ENCODE measurements at places on chromosomes 1 and 21. TPM values are rescaled to one million over a fixed set of nuclear protein-coding genes. Genes with fewer than 3 reads are reported as not detected.
A peak's percentile ranks its signal among the peaks of the same experiment; 100 is the strongest.

EBNA1BP2 gene
- 175 TPM for total RNA-seq

DNA sequence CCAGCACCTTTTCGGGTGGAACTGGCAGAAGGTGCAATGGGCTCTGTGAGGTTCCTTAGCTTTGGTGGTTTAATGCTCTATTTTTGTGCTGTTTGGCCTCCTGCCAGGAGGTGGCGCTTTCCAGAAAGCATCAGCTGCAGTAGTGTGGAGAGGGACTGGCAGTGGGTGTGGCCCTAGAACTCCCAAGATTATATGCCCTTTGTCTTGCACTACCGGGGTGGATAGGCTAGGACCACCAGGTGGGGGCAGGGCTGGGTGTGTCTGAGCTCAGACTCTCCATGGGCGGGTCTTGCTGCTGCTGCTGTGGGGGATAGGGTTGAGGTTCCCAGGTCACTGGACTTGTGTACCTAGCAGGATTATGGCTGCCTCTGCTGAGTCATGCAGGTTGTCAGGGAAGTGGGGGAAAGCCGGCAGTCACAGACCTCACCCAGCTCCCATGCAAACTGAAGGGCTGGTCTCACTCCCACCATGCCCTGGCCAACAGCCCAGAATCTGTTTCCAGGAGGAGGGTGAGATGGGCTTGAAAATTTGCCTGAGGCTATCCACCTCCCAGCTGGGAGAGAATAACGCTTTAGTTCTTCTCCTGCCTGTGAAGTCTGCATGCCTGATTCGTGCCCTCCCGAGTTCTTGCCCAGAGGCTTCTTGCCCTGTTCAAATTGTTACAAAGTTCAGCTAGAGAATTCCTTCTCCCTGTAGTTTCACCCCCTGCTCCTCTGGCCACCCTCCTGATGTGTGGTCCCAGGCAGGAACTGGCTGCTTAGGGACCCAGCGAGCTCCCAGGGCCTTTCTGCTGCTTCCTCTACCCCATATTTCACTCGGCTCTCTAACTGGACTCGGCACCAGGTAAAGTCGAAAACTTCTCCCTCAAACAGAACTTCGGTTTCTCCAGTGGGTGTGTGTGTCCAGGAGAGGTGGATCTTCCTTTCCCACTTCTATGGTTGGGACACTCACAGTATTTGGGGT is 76.5 kb upstream of the BTG3 start:
- peaks cover 5% of the 10 kb centered on the region for H3K4me1 ChIP-seq
- no peak overlapping the region for H3K4me3 ChIP-seq
- peak overlapping the region; percentile 64 for H3K27ac ChIP-seq
- DNase-seq: peak; percentile 44

- no peak overlapping the region for H3K4me3 ChIP-seq
- no peaks in the 10 kb centered on the region for H3K36me3 ChIP-seq
- DNase-seq: no peak
These were observed 65.4 kb downstream of the TIAM1 start for GRCh38 chr21:31278511-31279130.

GRCh38 chr1:165737196-165737595 is 31.5 kb downstream of the TMCO1 start:
- no peak for DNase-seq
- no peaks in the 10 kb centered on the region for H3K4me1 ChIP-seq

- H3K4me1 ChIP-seq: peaks cover 54% of the 10 kb centered on the region
- no peaks in the 10 kb centered on the region for H3K36me3 ChIP-seq
- H3K4me3 ChIP-seq: no peak overlapping the region
- H3K27me3 ChIP-seq: no peaks in the 10 kb centered on the region
These were observed 8.2 kb upstream of the RCSD1 start for GRCh38 chr1:167621780-167622313.

All from K562 (cell line).